ENCODE measurements at places on chromosomes 3 and 15.

GRCh38 chr3:58383904-58384303 lies 49.7 kb downstream of the PDHB start:
- no peak for DNase-seq

GRCh38 chr3:46187876-46188275 lies 20.2 kb downstream of the CCR1 start:
- no peak for DNase-seq

- DNase-seq: no peak
These were observed 59.2 kb upstream of the IL12A start for GRCh38 chr3:159929171-159930141.

GRCh38 chr15:30824518-30825195 lies 79.1 kb upstream of the FAN1 start:
- DNase-seq: no peak

GRCh38 chr3:114498539-114499370 lies 204.9 kb downstream of the TIGIT start:
- DNase-seq: peak; percentile 82

GRCh38 chr3:50331364-50331907 lies 3.4 kb upstream of the TUSC2 start:
- DNase-seq: no peak

DNA sequence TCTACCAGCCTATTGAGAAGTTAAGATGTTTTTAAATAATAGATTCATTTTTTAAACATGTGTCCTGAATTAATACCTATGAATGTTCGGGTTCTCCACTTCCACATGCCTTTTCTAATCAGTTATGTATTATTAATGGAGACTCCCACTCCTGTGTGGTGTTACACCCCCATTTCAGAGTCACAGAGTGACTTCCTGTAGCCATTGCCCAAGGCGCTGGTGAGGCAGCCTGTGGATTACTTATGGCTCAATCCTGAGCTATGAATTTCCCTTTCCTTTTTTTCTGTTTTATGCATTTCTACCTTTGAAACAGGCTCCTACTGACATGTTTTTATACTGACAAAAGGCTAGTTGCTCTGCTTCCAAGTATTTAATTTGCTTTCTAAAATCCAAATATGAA lies 162.3 kb downstream of the GABRG3 start:
- peak; percentile 1 for DNase-seq

GRCh38 chr3:164533275-164533674 lies 545.0 kb downstream of the SI start:
- DNase-seq: no peak

GRCh38 chr15:41904541-41905005 lies 10.7 kb upstream of the SPTBN5 start:
- DNase-seq: peak; percentile 74

GRCh38 chr15:32881528-32881927 lies 163.7 kb downstream of the GREM1 start:
- no peak for DNase-seq

DNA sequence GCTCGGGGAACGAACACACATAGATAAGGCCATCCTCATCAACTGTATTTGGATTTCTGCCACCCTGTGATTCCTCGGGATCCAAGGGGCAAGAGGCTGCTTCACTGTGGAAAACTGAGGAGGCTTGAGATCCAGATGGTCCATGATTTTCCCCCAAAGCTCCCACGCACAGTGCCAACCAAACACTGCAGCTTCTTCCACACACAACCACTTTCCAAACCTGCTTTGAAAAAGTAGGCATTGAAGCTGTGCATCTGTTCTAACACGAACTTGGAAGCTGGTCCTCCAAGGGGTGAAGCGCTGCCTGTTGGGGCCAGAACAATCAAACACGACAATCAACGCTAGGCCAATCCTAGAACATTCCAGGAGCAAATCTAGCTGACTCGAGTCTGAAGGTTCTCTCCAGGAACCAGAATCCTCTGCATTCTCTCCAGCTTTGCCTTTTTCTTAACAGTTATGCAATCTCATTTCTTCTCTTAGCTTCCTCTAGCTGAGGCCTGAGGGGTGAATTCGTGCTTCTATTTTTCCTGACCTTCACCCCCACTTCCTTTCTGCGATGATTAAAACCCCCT lies 104.4 kb downstream of the LRRK1 start:
- DNase-seq: peak; percentile 55

GRCh38 chr3:196192036-196192523 lies 19.1 kb downstream of the ZDHHC19 start:
- no peak for DNase-seq

GRCh38 chr3:45760878-45761711 lies 35.2 kb downstream of the SLC6A20 start:
- DNase-seq: peak; percentile 76

DNA sequence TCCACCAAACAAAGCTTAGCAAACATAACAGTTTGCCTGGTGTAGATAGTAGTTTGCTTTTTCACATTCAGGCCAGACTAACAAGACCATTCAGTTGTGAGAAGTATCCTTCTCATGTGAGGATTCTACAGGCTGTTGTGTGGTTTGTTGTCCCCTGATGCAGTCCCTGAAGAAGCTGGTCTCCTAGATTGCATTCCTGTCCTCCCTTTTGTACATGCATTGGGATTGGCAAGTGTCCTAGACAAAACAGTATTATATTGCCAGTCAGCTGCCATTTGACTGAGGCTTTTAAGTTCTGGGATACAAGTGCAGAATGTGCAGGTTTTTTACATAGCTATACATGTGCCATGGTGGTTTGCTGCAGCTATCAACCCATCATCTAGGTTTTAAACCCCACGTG lies 362.0 kb upstream of the IL12A start:
- DNase-seq: no peak

DNA sequence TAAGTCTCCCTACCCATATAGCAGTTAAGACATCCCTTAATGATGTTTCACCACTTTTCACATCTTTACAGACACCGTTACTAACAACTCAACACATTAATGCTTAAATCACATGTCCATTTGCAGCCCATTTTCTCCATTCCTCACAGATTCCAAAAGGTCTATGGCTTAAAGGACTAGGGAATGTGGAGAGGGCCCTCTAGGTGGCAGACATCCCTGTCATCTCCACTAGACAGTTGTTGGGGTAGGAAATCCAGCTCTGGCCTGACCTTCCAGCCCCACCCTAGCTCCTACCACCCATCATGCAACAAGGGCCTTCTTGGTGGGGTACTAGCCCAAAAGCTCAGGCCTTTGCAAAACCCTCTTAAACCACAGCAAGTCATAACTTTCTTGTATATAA lies 25.2 kb downstream of the CPEB1 start:
- no peak for DNase-seq

DNA sequence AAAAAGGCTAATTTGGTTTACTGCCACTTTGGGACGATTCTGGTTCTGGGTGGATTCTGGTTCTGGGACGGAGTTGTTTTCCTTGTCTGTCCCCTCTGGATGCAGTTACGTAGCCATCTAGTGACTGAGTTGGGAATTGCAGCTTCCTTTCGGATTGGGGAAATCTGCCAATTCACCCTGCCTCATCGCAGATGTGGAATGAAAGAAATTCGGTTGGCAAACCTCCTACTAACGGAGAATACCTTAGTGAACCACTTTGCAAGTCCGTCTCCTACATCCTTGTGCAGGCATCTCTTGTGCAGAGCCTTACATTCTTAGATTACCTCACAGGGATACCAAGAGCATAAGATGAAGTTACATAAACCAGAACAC lies 31.5 kb upstream of the AP4E1 start:
- DNase-seq: peak; percentile 77

DNA sequence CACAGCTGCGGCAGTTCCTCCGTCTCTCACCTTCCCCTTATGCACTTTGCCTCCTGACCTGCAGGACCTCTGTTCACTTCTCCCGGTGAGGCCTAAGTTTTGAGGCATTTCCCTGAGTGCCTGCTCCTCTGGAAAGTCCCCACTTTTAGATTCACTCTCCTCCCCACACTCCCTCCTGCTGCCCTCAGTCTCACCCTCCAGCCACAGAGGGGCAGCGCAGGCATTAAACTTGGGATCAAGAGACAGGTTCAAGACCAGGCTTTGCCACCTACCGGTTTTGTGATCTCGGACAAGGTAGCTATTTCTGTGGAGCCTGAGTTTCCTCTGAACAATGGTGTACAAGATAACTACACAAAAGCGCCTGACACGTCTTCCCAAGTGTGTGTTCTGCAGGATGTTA lies 19.4 kb downstream of the SLC6A11 start:
- no peak for DNase-seq

- DNase-seq: no peak
These were observed 29.5 kb upstream of the THSD4 start for GRCh38 chr15:71085809-71086208.

DNA sequence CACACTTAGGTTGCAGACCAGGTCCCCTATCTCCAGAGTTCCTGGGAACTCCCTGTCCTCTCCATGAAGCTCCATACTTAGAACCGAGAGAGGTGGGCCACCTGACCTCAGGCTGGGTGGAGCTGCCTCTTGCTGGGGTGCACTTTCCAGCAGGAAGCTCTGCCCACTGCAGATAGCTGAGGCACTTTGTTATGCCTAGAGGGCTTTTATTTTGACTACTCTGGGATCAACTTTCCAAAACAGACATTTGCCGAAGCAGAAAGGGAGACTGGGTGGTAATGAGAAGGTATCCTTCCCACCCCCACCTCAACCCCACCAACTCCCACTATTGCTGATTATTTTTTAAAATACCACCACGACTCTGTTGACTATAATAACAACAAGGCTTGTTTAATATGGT lies 54.7 kb downstream of the CLDN11 start:
- DNase-seq: no peak

DNA sequence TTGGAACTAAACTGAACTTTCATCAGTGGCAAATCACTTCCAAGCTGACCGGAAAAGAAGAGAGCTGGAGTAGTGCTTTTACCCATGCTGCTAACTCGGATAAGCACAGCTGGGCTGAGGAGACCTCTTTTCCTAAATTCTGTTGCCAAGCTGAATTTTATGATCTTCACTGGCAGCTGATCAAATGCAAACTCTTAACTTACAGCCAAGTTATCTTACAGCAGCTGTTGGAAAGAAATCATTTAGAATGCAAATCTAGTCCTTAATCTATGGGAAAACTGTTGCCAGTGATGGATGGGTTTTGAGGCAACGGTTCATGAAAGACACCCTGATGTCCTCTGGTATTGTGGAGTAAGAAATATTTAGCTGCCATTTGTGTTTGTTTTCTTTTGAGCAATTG lies 216.5 kb downstream of the ZNF385D start:
- no peak for DNase-seq

DNA sequence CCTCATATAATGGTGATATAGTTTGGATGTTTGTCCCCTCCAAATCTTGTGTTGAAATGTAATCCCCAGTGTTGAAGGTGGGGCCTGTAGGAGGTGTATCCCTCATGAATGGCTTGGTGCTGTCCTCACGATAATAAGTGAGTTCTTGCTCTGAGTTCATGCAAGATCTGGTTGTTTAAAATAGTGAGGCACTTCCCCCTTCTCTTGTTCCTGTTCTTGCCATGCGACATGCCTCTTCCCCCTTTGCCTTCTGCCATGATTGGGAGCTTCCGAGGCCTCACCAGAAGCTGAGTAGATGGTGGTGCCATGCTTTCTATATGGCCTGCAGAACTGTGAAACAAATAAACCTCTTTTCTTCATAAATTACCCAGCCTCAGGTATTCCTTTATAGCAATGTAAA lies 39.2 kb downstream of the REC114 start:
- DNase-seq: no peak

DNA sequence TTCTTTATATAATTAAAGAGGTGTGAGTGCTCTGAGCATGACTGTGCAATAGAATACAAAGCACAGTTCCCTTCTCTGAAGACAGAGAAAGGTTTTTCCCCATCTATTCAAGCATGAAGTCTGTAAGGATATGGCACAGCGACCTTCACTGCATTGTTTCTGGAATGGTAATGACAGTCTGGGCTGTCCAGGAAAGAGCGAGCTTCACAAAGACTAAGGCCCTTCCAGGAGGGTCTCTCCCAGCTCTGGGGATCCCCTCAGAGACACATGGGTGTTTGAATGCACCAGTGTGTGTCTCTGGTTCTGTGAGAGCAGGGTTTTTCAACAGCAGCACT lies 179.9 kb upstream of the NR2E3 start:
- no peak for DNase-seq

DNA sequence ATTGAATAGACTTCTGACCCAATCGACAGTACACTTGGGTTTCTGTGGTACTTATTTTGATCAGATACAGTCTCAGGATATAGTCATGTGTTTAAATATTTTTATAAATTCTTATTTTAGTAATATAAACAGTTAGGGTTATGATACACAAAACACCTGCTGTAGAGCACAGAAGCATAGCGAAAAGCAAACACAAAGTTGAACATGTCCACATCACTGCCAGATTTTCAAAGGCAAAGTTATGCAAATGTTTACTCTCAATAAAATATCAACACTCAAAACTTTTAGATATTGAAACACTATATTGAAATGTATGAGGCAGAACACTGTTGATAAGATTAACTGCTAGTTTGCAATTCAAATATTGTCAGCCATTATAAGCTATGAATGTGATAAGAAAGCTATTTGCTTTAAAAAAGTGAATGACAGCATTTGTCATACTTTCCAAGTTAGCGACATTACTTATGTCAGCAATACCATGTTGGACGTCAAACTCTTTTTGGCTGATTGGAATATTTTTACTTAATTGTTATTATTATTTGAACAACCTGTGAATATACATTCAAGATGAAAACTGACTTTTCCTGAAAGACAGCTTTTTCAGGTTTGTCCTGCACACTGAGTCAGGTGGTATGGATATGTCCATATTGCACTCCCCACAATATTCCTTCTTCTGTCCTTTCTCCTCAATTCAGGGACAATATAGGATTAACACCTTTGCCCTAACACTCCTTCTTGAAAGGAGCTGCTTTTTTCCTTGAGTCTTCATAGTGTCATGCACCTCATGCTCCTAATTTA lies 367.1 kb downstream of the EPHA3 start:
- DNase-seq: no peak
